ENCODE measurements at places on chromosomes 6 and 20. TPM values are rescaled to one million over a fixed set of nuclear protein-coding genes. Genes with fewer than 3 reads are reported as not detected.
A peak's percentile ranks its signal among the peaks of the same experiment; 100 is the strongest.

- H3K4me1 ChIP-seq, result no peaks in the 10 kb centered on the region
- no peak overlapping the region for H3K4me3 ChIP-seq
- no peaks in the 10 kb centered on the region for H3K36me3 ChIP-seq
Observed at GRCh38 chr6:155039618-155040017, 44.5 kb downstream of the TIAM2 start.

GRCh38 chr20:51365670-51366069 is 176.8 kb downstream of the NFATC2 start:
- no peak for DNase-seq
- no peak overlapping the region for H3K4me3 ChIP-seq
- peaks cover 2% of the 10 kb centered on the region for H3K4me1 ChIP-seq
- H3K27ac ChIP-seq, result no peak overlapping the region

DNA sequence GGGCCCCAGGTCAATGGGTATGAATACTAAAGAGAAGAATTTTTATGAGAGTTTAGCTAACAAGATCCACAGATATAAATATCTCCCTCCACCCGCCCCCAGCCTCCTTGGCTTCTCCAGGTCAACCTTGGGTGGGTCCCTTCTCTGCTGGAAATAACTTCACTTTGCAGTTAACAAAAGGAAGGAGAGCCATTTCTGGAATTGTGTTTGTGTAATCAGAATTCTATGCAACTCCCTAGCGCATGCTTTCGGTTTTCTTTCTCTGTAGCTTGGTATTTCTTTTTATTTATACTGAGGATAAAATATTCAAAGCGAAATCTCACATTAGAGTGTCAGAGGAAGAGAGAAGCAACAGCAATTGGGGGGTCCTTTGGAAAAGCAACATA is 27.1 kb downstream of the RIPOR2 start:
- H3K27ac ChIP-seq, result peak overlapping the region; percentile 88
- peaks cover 94% of the 10 kb centered on the region for H3K36me3 ChIP-seq
- no peak for DNase-seq
- H3K4me1 ChIP-seq, result peaks cover 95% of the 10 kb centered on the region
- H3K27me3 ChIP-seq, result no peaks in the 10 kb centered on the region

DNA sequence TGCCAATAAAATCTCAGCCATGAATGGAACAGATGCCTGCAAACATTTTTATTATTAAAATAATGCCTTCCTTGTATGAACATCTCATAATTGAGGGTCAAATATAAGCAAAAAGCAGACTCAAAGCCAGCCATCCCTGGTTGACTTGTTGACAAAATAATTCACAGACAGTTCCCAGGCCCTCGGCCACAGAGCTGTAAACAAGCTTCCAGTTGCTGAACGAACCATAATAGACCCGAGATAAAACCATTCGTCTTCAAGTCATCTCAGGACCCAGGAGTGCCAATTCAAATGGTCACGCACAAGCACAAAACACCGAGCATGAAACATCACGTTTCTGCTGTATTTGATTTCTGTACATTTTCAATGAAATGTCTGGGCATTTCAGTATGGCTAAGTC is 113.3 kb upstream of the CDYL start:
- no peaks in the 10 kb centered on the region for H3K4me1 ChIP-seq
- no peak overlapping the region for H3K27ac ChIP-seq
- H3K27me3 ChIP-seq, result no peaks in the 10 kb centered on the region
- H3K36me3 ChIP-seq, result no peaks in the 10 kb centered on the region
- H3K4me3 ChIP-seq, result no peak overlapping the region
- DNase-seq, result no peak

DNA sequence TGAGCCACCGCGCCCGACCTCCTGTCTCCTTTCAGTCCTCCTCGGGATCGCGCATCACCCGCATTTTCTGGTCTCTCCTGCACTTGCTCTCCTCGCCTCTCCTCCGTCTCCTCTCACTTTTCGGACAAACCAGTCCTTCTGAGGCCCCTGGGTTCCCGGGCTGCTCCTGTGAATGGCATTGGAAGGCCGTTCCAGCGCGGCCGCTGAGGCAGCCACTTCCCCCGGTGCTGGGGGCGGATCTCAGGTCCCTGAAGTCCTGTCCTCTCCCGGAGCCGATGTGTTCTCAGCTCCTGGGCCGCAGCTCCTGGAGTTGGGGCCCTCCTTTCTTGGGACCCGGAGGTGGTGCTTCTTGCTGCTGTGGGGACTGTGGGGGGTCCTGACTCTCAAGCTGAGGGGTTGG is 803 bp downstream of the MICB start:
- peaks cover 28% of the 10 kb centered on the region for H3K36me3 ChIP-seq
- DNase-seq, result no peak
- peaks cover 69% of the 10 kb centered on the region for H3K4me1 ChIP-seq
- no peaks in the 10 kb centered on the region for H3K27me3 ChIP-seq
- peak overlapping the region; percentile 82 for H3K4me3 ChIP-seq
- H3K27ac ChIP-seq, result peak overlapping the region; percentile 63

DNA sequence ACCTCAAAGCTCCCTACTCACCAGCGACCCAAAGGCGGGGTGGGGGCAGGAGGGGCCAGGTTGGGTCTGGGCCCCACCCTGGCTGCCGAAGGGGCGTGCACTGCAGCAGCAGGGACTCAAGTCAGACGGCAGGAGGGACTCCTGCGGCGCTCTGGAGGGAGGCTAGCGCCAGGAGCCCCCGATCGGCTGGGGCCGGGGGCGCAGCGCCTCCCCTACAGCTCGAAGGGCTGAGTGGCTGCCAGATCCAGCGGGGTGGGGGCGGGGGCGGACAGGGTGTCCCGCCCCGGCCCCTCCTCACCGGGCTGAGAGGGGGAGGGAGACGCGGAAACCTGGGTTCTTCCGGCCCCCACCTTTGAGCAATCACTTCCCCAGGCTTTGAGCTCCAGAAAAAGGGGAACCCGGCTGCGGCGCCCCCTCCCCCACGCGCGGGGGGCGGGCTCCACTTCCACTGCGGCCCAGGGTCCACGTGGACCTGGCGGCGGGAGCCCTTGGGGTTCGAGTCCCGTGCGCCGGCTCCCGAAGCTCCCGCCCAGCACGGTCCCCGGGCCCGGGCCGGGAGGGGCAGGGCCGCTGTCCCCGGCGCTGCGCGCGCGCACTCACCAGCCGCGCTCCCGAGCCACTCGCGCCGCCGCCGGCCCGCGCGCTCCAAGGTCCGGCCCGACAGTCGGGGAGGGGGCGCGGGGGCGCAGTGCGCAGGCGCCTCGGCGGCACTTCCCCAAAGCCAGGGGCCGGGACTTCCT is at the start of gene RGS19:
RGS19 (minus strand) TSS at position 246 of the 740 bp plus-strand sequence. CDS start 2,632 bp downstream, outside the sequence.
- DNase-seq, result peak; percentile 81
- H3K4me1 ChIP-seq, result peaks cover 50% of the 10 kb centered on the region
- H3K27ac ChIP-seq, result peak within 1 kb of the TSS; percentile 83
- peaks cover 26% of the 10 kb centered on the region for H3K36me3 ChIP-seq
- H3K4me3 ChIP-seq, result peak within 1 kb of the TSS; percentile 90

DNA sequence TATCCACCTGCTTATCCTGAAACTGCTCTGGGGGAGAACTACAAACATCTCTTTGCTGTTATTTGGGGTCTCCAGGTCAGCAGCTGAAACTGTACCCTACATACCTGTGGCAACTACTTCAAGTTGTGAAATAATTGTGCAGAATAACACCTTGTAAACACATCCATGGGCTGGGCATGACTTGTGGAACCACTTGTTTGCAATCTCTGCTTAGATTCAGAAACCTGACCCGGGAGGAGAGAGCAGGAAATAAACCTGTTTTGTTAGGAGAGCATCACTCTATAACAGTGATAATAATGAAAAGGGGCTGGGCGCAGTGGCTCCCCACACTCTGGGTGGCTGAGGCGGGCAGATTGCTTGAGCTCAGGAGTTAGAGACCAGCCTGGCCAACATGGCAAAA is 183.1 kb downstream of the NFATC2 start:
- H3K4me1 ChIP-seq, result peaks cover 7% of the 10 kb centered on the region
- peaks cover 2% of the 10 kb centered on the region for H3K36me3 ChIP-seq
- no peak overlapping the region for H3K27ac ChIP-seq
- peaks cover 4% of the 10 kb centered on the region for H3K27me3 ChIP-seq
- no peak overlapping the region for H3K4me3 ChIP-seq
- DNase-seq, result no peak

- no peak overlapping the region for H3K4me3 ChIP-seq
- H3K36me3 ChIP-seq, result no peaks in the 10 kb centered on the region
- H3K4me1 ChIP-seq, result no peaks in the 10 kb centered on the region
- no peaks in the 10 kb centered on the region for H3K27me3 ChIP-seq
- no peak for DNase-seq
Observed at GRCh38 chr6:74735304-74735703, 470.5 kb downstream of the COL12A1 start.

GRCh38 chr20:50003253-50003656 is 20.5 kb downstream of the SNAI1 start:
- peaks cover 27% of the 10 kb centered on the region for H3K4me1 ChIP-seq
- no peak overlapping the region for H3K4me3 ChIP-seq
- no peaks in the 10 kb centered on the region for H3K36me3 ChIP-seq
- no peak overlapping the region for H3K27ac ChIP-seq
- DNase-seq, result no peak

Gene MCHR2
- total RNA-seq, result not detected

Gene MROH8
- total RNA-seq, result 3.0 TPM

Gene TSBP1
- not detected for total RNA-seq

Gene RGS17
- not detected for total RNA-seq

Gene OXT
- not detected for total RNA-seq

Gene CFAP206
- not detected for total RNA-seq

Gene PPP1R3G
- total RNA-seq, result 0.05 TPM

Gene GOPC
- total RNA-seq, result 25.4 TPM

Gene LY86
- 12.2 TPM for total RNA-seq

Gene RBM24
- total RNA-seq, result not detected

Gene PRPH2
- not detected for total RNA-seq
